ENCODE measurements at places on chromosomes 1 and 21. TPM values are rescaled to one million over a fixed set of nuclear protein-coding genes. Genes with fewer than 3 reads are reported as not detected.
A peak's percentile ranks its signal among the peaks of the same experiment; 100 is the strongest.

Gene IFFO2
- total RNA-seq: 34.2 TPM

GRCh38 chr1:27745466-27745865, 19.7 kb downstream of the FAM76A start:
- DNase-seq: no peak

DNA sequence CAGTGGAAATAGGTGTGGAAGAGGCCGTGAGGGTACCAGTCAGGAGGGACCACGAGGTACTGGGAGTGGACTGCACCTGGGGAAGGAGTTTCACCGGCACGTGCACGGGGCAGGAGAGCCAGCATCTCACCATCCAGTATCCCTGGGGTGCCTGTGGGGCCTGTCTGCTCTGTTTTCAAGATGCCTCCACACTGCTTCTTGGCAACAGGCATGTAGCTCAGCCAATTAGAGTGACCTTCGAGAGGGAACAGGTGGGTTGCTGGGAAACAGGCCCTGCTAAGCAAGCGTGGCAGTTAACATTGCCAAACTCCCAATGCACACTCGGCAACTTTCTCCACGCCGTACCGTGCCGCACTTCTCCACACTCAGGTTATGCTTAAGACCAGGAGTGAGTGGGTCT, 17.7 kb downstream of the KCNC4 start:
- no peak for DNase-seq

- DNase-seq: no peak
Observed at GRCh38 chr1:116405241-116406135, 32.4 kb downstream of the ATP1A1 start.

DNA sequence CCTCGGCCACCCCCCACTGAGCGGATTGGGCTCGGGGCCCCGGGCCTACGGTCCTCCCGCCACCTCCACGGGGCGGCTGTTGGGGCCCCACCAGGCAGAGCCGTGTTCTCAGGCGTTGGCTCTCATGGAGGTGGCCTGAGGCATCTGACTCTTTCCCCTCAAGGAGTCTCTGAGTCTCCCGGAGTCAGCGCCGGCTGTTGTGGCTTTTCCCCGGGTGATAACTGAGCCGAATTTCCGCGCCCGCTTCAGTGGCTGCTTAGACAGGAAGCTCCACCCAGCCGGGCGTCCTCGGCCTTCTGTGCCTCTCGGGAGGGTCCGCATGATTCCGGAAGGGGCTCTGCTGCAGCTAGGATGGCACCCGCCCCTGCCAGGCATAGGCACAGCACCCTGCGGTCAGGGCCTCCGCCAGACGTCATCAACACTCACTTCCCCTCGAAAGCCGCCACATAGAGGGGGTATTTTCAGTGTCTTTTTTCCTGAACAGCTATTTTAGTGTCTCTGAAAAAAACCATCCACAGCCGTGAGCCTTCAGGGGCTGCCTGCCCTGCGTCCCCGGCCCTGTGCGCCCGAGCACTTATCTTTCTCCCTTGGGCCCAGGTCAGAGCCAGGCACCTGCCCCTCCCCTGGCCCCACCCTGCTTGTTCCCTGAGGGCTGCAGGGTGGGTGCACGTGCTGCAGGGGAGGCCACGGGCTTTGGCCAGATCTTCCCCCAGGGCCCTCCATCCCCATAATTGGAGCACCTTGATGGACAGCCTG, 72.9 kb downstream of the SKI start:
- DNase-seq: no peak

GRCh38 chr1:32336963-32337675, 1.1 kb upstream of the MARCKSL1 start:
- peak; percentile 32 for DNase-seq

Data from astrocyte (in vitro differentiated cells and primary cell).